ENCODE measurements at places on chromosomes 3 and 15. TPM values are rescaled to one million over a fixed set of nuclear protein-coding genes. Genes with fewer than 3 reads are reported as not detected.

Gene OXTR
- 0.88 TPM for polyA plus RNA-seq

Gene SNTN
- not detected for polyA plus RNA-seq

Gene NRROS
- polyA plus RNA-seq = 3.2 TPM

Gene LTF
- polyA plus RNA-seq = 2.3 TPM

Gene GPR27
- polyA plus RNA-seq = 8.3 TPM

- DNase-seq = no peak
These were observed 79.6 kb downstream of the NFKBIZ start for GRCh38 chr3:101928890-101929289.

DNA sequence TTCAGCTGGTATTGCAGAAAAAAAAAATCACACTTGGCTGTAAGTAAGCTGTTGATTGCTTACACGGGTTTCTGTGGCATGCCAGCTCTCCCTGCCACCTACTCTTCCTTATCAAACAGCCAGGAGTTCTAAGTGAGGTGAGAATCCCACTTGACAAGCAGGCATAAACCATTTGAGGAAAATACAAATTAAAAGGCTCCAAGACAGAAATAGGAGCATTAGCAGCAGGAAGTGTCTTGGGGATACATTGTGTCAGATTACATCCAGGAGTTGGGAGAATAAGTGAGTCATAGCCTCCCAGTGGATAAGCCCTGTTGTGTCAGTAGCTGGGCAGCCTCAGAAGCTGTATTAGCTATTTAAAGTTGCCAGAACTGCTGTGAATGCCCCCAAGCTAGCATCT lies 256.0 kb downstream of the CNTN4 start:
- DNase-seq = no peak

GRCh38 chr3:4982773-4983738 lies 3.8 kb downstream of the BHLHE40 start:
- no peak for DNase-seq

GRCh38 chr15:27576576-27576975 lies 522.5 kb downstream of the OCA2 start:
- DNase-seq = no peak

Gene PIERCE2
- polyA plus RNA-seq = 6.7 TPM

Gene CLRN1
- not detected for polyA plus RNA-seq

- DNase-seq = no peak
These were observed 1233.1 kb downstream of the OTOL1 start for GRCh38 chr3:162729686-162730085.

DNA sequence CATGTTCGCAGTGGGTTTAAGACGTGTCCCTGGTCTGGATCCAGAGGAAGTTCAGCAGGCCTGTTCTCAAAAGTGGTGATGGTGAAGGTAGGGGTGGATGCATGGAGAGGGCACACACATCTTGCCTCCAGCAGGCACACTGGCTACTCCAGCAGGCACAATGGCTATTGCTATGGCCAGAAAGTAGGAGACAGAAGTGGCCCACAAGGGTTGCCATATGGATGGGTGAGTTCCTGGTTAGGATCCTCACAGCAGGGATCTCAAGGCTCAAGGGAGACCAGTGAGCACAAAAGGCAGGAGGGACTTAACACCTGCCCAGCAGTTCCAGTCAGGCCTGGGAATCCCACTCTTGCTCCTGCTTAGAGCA lies 107.9 kb downstream of the LRIG1 start:
- no peak for DNase-seq

DNA sequence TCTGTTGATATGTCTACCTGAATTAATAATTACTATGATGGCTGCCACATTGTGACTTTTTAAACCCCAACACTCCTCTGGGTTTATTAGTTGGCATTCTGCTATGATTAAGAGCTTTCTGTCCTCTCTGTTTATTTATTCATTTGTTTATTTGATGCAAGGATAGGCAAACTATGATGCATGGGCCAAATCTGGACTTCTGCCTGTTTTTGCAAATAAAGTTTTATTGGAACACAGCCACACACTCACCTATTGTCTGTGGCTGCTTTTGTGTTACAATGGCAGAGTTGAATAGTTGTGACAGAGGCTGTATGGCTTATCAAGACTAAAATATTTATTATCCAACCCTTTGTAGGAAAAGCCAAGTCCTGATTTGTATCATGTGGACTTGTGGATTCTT lies 48.3 kb upstream of the C3orf80 start:
- DNase-seq = no peak

- no peak for DNase-seq
These were observed 17.9 kb upstream of the NMNAT3 start for GRCh38 chr3:139695426-139696313.

DNA sequence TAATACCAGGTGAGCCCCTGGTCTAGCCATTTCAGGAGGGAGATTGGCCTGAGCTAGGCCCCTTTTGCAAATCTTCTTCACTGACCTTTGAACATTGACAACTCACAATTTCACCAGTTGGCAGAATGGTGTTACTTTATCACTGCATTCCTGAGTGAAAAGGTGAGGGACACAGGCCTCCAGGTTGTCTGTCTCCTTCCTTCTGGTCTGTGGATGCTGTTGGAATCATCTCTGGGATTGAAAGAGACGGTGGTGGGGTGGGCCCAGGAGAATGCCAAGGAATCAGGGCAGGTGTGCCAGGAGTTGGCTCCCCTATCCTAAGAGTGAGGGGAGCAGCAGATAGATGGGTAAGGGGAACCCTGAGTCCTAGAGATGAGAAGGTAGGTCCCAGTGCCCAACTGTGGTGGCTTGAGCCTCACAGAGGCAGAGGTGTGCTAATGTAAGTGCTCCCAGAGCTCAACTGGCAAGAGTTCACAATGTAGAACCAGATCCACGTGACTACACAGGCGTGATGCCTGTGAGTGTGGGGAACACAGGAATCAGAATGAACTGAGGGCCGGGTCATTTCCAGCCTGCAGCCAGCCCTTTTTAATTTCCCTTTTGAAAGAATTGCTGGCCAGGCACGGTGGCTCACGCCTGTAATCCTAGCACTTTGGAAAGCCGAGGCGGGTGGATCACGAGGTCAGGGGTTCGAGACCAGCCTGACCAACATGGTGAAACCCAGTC lies 11.2 kb downstream of the C3orf62 start:
- no peak for DNase-seq

GRCh38 chr3:46484911-46485778 lies 12.6 kb upstream of the RTP3 start:
- DNase-seq = no peak

DNA sequence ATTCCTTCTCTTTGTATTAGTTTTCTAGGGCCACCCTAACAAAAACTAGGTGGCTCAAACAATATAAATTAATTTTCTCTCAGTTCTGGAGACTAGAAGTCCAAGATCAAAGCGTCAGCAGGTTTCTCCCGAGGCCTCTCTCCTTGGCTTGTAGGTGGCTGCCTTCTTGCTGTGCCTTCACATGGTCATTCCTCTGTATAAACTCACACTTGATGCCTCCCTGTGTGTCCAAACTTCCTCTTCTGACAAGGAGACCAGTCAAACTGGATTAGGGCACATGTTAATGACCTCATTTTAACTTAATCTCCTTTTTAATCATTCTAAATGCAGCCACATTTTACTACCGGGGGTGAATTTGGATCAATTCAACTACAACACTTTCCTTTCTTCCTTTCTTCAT lies 691.1 kb downstream of the DIPK2A start:
- DNase-seq = no peak

- DNase-seq = no peak
These were observed 795.8 kb downstream of the OTOL1 start for GRCh38 chr3:162292409-162292808.

Gene AGBL1
- polyA plus RNA-seq = 0.08 TPM
